ENCODE measurements at places on chromosomes 6 and 20. TPM values are rescaled to one million over a fixed set of nuclear protein-coding genes. Genes with fewer than 3 reads are reported as not detected.

DNA sequence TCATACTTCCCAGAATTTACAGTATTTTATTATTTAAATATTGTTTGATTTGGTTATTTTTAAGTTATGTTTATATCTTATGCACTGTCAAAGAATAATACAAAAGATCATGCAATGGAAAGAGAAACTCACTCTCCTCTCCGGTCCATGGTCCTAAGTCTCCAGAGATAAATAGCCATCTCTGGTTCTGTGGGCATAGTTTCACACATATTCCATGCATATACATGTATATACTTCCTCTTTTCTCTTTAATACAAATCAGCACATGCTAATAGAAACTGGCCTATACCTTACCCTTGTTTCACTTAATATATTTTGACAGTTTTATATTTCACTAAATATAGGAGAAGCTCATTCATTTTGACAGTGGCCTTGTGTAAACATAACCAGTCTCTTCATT lies 901.7 kb upstream of the CITED2 start:
- no peaks in the 10 kb centered on the region for H3K4me1 ChIP-seq
- no peak overlapping the region for H3K27ac ChIP-seq
- H3K36me3 ChIP-seq: no peaks in the 10 kb centered on the region
- H3K27me3 ChIP-seq: no peaks in the 10 kb centered on the region

DNA sequence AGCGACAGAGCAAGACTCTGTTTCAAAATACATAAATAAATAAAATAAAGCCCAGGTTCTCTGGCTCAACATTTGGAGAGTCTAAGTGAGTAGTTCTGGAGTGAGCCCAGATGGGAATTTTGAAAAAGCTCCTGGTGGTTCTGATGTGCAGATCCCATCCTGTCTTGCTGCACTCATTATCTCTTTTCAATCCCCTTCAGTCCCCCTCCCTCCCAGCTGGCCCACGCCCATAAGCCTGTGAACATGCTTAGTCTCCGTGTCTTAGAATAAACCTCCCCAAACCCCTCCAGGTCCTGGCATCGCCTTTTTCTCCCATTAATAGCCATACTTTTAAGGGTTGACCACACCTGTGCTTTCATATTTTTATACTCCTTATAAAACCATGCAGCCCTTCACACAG lies 19.4 kb upstream of the TULP1 start:
- no peaks in the 10 kb centered on the region for H3K4me1 ChIP-seq
- H3K4me3 ChIP-seq: no peak overlapping the region
- H3K36me3 ChIP-seq: no peaks in the 10 kb centered on the region
- no peak overlapping the region for H3K27ac ChIP-seq
- no peaks in the 10 kb centered on the region for H3K27me3 ChIP-seq

The LYRM2 gene
- total RNA-seq: 42.8 TPM

DNA sequence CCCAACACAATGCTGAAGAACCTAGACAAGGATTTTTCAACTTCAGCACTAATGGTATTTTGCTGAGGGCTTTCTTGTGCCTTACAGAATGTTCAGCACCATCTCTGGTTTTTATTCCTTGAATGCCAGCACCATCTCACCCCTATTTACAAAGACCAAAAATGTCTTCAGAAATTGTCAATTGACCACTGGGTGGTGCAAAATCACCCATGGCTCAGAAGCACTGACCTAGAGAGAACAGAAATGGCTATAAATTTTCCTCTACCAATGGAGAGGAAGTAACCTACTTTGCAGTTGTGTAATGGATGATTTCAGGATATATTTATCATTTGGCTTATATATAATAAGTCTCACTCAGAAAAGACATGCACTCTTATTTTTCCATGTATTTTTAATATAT lies 431.0 kb upstream of the IRAK1BP1 start:
- H3K27me3 ChIP-seq: no peaks in the 10 kb centered on the region
- H3K4me3 ChIP-seq: no peak overlapping the region
- H3K4me1 ChIP-seq: no peaks in the 10 kb centered on the region
- H3K36me3 ChIP-seq: no peaks in the 10 kb centered on the region

The TMEM244 gene
- total RNA-seq: 0.44 TPM

DNA sequence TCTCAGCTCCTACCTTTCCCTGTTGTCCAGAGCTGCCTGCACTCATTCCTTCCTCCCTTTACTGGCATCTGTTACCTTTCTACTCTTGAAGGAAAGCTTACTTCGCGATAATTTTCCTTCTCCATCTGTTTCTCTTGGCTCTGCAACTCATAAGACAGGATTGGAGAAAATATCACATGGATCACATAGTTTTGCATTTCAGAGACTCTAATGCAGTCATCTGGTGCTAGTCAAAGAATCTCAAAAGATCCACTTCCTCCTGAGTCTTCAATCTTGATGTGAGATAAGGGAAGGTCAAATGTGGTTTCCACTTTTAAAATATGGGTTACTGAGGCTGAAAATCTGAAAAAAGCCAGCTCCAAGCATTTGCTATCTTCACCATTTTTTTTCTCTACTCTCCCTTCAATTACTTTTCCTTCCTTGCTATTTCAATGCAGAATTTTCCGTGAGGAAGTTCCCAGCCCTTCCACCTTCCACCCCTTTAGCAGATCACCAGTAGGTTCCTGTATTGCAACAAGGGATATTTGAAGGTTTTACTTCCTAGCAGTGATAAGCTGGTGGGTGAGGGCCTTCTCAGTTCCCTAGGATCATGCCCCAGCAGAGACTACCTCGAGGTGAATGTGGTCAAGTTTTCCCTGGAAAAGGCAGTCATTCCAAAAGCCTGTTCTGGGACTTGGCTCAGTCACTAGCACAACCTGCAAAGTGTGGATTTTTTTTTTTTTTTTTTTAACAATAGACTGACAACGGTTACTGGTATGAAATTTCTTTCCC lies 62.8 kb upstream of the LRRC1 start:
- no peaks in the 10 kb centered on the region for H3K36me3 ChIP-seq
- peaks cover 16% of the 10 kb centered on the region for H3K4me1 ChIP-seq
- DNase-seq: no peak
- H3K27ac ChIP-seq: no peak overlapping the region

- H3K4me3 ChIP-seq: no peak overlapping the region
- no peaks in the 10 kb centered on the region for H3K4me1 ChIP-seq
- DNase-seq: no peak
- no peaks in the 10 kb centered on the region for H3K36me3 ChIP-seq
- H3K27ac ChIP-seq: no peak overlapping the region
- no peaks in the 10 kb centered on the region for H3K27me3 ChIP-seq
Measured at GRCh38 chr6:42522942-42523814, 40.7 kb upstream of the UBR2 start.

- no peaks in the 10 kb centered on the region for H3K27me3 ChIP-seq
- no peaks in the 10 kb centered on the region for H3K36me3 ChIP-seq
- DNase-seq: no peak
- no peaks in the 10 kb centered on the region for H3K4me1 ChIP-seq
- no peak overlapping the region for H3K4me3 ChIP-seq
- no peak overlapping the region for H3K27ac ChIP-seq
Measured at GRCh38 chr6:153781306-153781705, 257.7 kb upstream of the OPRM1 start.

The MLIP gene
- total RNA-seq: not detected

The SLC17A5 gene
- total RNA-seq: 5.6 TPM

DNA sequence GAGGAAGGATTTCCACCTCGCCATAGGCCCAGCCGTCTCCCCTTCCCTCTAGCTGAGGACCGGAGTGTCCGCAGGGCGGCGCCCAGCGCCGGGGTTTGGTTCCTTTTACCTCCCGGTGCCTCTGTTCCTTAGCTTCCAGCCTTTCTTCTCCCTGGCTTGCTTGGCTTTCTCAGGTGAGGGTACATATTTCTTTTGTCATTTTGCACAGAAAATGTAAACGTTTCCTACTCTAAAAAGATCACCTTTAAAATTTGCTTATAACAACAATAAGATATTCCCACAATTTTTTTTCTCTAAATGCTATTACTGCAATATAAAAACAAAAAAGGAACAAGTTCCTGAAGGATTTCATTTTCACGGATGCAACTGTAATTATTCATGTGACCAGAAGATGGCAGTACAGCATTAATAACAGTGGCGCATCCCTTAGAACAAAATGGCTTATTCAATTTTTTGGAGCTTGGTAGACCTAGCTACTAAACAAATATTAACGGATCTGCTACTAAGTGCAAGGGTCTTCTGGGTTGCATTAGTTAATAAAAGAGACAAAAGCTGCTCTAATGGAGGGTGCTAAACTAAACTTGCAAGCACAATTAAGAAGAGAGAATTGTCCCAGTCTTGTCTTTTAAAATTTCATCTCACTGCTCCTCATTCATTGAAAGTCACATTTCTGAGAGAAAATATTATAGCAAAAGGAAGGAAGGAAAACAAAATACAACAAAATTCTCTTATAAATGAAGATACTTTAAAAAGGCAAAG lies 172.9 kb downstream of the ADGRG6 start:
- H3K27me3 ChIP-seq: no peaks in the 10 kb centered on the region
- H3K4me1 ChIP-seq: no peaks in the 10 kb centered on the region
- no peak for DNase-seq
- H3K36me3 ChIP-seq: no peaks in the 10 kb centered on the region
- H3K27ac ChIP-seq: no peak overlapping the region

- H3K27ac ChIP-seq: peak overlapping the region; percentile 29
- H3K27me3 ChIP-seq: no peaks in the 10 kb centered on the region
- DNase-seq: no peak
- no peaks in the 10 kb centered on the region for H3K4me1 ChIP-seq
- H3K36me3 ChIP-seq: no peaks in the 10 kb centered on the region
Measured at GRCh38 chr6:3194535-3195419, 32.7 kb downstream of the TUBB2B start.

- H3K27me3 ChIP-seq: no peaks in the 10 kb centered on the region
- H3K36me3 ChIP-seq: no peaks in the 10 kb centered on the region
- H3K4me3 ChIP-seq: no peak overlapping the region
- DNase-seq: no peak
- H3K4me1 ChIP-seq: no peaks in the 10 kb centered on the region
Measured at GRCh38 chr20:22585786-22586493, 1.6 kb upstream of the FOXA2 start.

- H3K36me3 ChIP-seq: no peaks in the 10 kb centered on the region
- no peak overlapping the region for H3K27ac ChIP-seq
- DNase-seq: no peak
- peaks cover 11% of the 10 kb centered on the region for H3K4me1 ChIP-seq
Measured at GRCh38 chr6:98847779-98848538, 13.6 kb downstream of the POU3F2 start.

The LY6G6D gene
- total RNA-seq: not detected

The MEP1A gene
- total RNA-seq: not detected

DNA sequence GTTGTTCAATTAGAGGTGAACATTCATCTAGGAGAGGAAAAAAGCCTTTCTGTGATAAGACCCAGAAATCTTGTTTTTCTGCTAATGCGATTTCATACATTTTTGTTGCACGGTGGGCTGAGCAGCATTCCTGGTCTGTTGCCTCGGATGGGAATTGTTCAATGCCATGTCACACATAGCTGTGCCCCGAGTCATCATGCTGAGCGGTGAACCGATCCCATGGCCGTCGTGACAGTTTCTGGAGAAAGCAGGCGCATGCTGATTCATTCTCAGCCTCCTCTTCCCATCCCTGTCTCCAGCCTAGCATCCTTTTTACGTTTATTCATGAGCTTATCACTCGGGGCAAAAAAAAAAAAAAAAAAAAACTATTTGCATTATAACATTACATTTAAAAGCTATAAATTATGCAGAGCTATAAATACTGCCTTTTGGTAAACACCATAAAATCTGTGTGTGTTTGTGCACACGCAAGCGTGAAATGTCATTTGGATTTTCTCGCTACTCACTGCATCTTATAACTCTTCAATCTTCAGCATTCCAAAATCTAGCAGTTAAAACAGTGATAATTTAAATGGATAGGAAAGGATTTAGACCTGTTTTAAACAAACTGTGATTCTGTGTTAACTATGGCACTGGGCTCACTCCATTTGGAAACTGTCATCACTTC lies 58.9 kb upstream of the IFNGR1 start:
- no peaks in the 10 kb centered on the region for H3K27me3 ChIP-seq
- no peak for DNase-seq
- H3K27ac ChIP-seq: no peak overlapping the region
- H3K4me1 ChIP-seq: no peaks in the 10 kb centered on the region
- no peak overlapping the region for H3K4me3 ChIP-seq

- H3K4me3 ChIP-seq: no peak overlapping the region
- no peak overlapping the region for H3K27ac ChIP-seq
- H3K4me1 ChIP-seq: no peaks in the 10 kb centered on the region
- H3K36me3 ChIP-seq: no peaks in the 10 kb centered on the region
Measured at GRCh38 chr6:132978685-132979084, 164.3 kb downstream of the RPS12 start.

DNA sequence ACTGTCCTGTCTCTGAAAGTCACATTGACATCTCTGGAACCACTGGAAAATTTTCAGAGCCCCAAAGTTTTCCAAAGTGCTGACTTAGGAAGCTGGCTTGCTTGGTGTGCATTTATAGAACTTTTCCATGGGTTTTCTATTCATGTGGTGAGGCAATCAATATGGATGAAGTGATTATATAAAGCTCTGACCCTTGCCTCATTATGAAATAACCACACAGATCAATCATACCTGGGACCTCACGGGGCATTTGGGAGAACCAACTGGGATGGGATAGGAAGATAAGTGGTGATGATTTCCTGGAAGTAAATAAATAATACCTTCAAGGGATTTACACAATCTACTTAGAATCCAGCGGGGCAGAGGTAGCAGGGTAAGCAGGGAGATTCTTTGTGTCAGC lies 22.9 kb upstream of the SIM1 start:
- no peak overlapping the region for H3K27ac ChIP-seq
- DNase-seq: no peak
- H3K36me3 ChIP-seq: no peaks in the 10 kb centered on the region

The SAMD5 gene
- 0.04 TPM for total RNA-seq

GRCh38 chr6:43502666-43503065 lies 7.5 kb downstream of the LRRC73 start:
- H3K27me3 ChIP-seq: no peaks in the 10 kb centered on the region
- H3K4me3 ChIP-seq: no peak overlapping the region
- peaks cover 36% of the 10 kb centered on the region for H3K36me3 ChIP-seq
- H3K27ac ChIP-seq: no peak overlapping the region
- no peak for DNase-seq

DNA sequence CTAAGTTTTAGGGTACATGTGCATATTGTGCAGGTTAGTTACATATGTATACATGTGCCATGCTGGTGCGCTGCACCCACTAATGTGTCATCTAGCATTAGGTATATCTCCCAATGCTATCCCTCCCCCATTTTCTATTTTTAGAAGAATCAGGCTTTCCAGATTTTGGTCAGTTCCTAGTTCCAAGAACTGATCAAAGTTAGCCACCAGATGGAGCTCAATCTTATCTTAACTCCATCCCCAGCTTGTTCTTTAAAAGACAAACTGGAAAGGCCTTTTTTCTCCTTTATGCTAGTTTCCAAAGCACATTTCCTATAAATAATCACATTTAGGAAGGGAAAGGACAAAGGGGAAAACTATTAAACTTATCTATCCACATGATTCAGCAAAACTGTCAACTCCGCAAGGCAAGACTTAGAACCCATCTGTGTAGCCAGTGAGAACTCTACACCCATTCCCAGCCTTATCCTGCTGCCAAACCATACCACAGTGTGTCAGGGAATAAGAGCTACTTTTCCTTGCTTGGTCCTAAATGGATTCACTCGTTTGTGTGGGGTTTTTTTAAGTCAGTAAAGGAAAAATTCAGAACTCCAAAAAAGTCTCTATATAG lies 22.8 kb upstream of the KHDC1 start:
- H3K36me3 ChIP-seq: no peaks in the 10 kb centered on the region
- no peak overlapping the region for H3K4me3 ChIP-seq
- H3K4me1 ChIP-seq: no peaks in the 10 kb centered on the region
- no peaks in the 10 kb centered on the region for H3K27me3 ChIP-seq
- no peak overlapping the region for H3K27ac ChIP-seq

The RBM24 gene
- not detected for total RNA-seq

- no peaks in the 10 kb centered on the region for H3K4me1 ChIP-seq
- no peaks in the 10 kb centered on the region for H3K36me3 ChIP-seq
- no peaks in the 10 kb centered on the region for H3K27me3 ChIP-seq
- no peak for DNase-seq
- no peak overlapping the region for H3K27ac ChIP-seq
Measured at GRCh38 chr6:144935661-144936060, 650.5 kb downstream of the UTRN start.

Measured in CD8-positive, alpha-beta memory T cell (primary cell).